ENCODE measurements at places on chromosomes 11 and 22. TPM values are rescaled to one million over a fixed set of nuclear protein-coding genes. Genes with fewer than 3 reads are reported as not detected.
A peak's percentile ranks its signal among the peaks of the same experiment; 100 is the strongest.

GRCh38 chr11:71115770-71116692 lies 136.3 kb downstream of the SHANK2 start:
- peaks cover 12% of the 10 kb centered on the region for H3K27me3 ChIP-seq
- H3K27ac ChIP-seq: no peak overlapping the region
- no peaks in the 10 kb centered on the region for H3K4me1 ChIP-seq
- H3K36me3 ChIP-seq: no peaks in the 10 kb centered on the region
- DNase-seq: peak; percentile 63

- H3K27ac ChIP-seq: no peak overlapping the region
- no peaks in the 10 kb centered on the region for H3K4me1 ChIP-seq
- no peak overlapping the region for H3K4me3 ChIP-seq
- no peaks in the 10 kb centered on the region for H3K27me3 ChIP-seq
These were observed 1.7 kb downstream of the BAIAP2L2 start for GRCh38 chr22:38108561-38109319.

GRCh38 chr11:120599816-120600420 lies 88.4 kb downstream of the GRIK4 start:
- H3K36me3 ChIP-seq: no peaks in the 10 kb centered on the region
- no peak for DNase-seq
- H3K4me1 ChIP-seq: no peaks in the 10 kb centered on the region
- no peak overlapping the region for H3K27ac ChIP-seq

CD3D gene
- 3.3 TPM for total RNA-seq

GP1BB gene
- 3.6 TPM for total RNA-seq

CCDC179 gene
- total RNA-seq: not detected

GRCh38 chr11:1548221-1549070 lies 23.6 kb downstream of the DUSP8 start:
- H3K4me3 ChIP-seq: peak overlapping the region; percentile 18
- DNase-seq: no peak
- no peaks in the 10 kb centered on the region for H3K36me3 ChIP-seq

GRCh38 chr11:125394296-125394695 lies 101.8 kb downstream of the FEZ1 start:
- no peaks in the 10 kb centered on the region for H3K4me1 ChIP-seq
- no peaks in the 10 kb centered on the region for H3K36me3 ChIP-seq
- H3K27ac ChIP-seq: no peak overlapping the region
- DNase-seq: no peak

- no peaks in the 10 kb centered on the region for H3K27me3 ChIP-seq
- H3K4me3 ChIP-seq: no peak overlapping the region
- DNase-seq: no peak
- no peak overlapping the region for H3K27ac ChIP-seq
- H3K4me1 ChIP-seq: no peaks in the 10 kb centered on the region
- H3K36me3 ChIP-seq: no peaks in the 10 kb centered on the region
These were observed 285.8 kb downstream of the SOX6 start for GRCh38 chr11:16070573-16070972.

LRRC74B gene
- total RNA-seq: not detected

- H3K4me1 ChIP-seq: no peaks in the 10 kb centered on the region
- no peaks in the 10 kb centered on the region for H3K27me3 ChIP-seq
- no peak overlapping the region for H3K4me3 ChIP-seq
- no peak for DNase-seq
- no peaks in the 10 kb centered on the region for H3K36me3 ChIP-seq
These were observed 1018.3 kb downstream of the DLG2 start for GRCh38 chr11:84608837-84609196.

GRCh38 chr11:47595029-47595428 lies 818 bp upstream of the C1QTNF4 start:
- no peak overlapping the region for H3K27ac ChIP-seq
- H3K4me3 ChIP-seq: no peak overlapping the region
- no peak for DNase-seq

DNA sequence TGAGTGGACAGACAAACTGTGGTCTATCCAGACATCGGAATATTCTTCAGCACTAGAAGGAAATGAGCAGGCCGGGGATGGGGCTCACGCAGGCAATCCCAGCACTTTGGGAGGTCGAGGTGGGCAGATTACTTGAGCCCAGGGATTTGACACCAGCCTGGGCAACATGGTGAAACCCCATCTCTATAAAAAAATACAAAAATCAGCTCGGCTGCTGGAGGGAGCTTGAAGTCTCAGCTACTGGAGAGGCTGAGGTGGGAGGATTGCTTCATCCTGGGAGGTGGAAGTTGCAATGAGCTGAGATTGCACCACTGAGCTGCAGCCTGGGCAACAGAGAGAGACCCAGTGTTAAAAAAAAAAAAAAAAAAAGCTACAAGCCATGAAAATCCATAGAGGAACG lies 8.0 kb upstream of the CTSD start:
- H3K36me3 ChIP-seq: no peaks in the 10 kb centered on the region
- peak overlapping the region; percentile 13 for H3K4me3 ChIP-seq
- H3K27ac ChIP-seq: peak overlapping the region; percentile 93
- H3K27me3 ChIP-seq: no peaks in the 10 kb centered on the region

DNA sequence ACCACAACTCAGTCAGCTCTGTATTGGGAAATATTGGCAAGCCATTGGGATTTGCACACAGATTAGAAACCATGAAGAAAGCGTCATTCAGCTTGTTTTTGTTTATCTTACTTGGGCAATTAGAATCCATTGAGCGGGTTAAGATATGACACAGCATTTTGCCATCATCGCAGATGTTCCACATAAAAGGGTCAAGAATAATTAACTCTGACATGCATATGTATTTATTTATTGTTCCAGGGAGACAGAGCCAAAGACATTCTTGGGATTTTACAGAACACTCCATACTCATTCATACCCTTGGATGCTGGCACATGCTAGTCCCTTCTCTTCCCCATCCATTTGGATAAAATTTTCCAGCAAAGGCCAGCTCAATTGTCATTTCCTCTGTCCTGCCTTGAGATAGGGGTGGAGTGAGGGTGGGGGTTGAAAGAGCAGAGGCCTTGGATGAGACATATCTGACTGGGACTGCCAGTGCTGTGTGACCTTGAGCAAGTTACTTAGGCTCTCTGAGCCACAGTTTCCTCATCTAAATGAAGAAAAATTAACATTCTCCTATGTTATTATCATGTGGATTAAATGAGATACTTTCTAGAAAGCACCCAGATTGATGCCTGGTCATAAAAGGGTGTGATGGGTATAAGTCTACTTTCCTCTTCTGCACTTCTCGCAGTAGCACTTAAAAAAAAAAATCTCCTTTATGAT lies 179.7 kb downstream of the RRAS2 start:
- H3K27me3 ChIP-seq: no peaks in the 10 kb centered on the region
- H3K4me3 ChIP-seq: no peak overlapping the region
- DNase-seq: no peak
- H3K4me1 ChIP-seq: peaks cover 8% of the 10 kb centered on the region
- H3K27ac ChIP-seq: no peak overlapping the region
- no peaks in the 10 kb centered on the region for H3K36me3 ChIP-seq

GRCh38 chr22:20022231-20022977 lies 1.5 kb downstream of the TANGO2 start:
- no peaks in the 10 kb centered on the region for H3K27me3 ChIP-seq
- peak; percentile 51 for DNase-seq
- peak overlapping the region; percentile 80 for H3K27ac ChIP-seq
- H3K4me1 ChIP-seq: peaks cover 12% of the 10 kb centered on the region
- H3K36me3 ChIP-seq: peaks cover 4% of the 10 kb centered on the region

CSKMT gene
- 21.8 TPM for total RNA-seq

DNA sequence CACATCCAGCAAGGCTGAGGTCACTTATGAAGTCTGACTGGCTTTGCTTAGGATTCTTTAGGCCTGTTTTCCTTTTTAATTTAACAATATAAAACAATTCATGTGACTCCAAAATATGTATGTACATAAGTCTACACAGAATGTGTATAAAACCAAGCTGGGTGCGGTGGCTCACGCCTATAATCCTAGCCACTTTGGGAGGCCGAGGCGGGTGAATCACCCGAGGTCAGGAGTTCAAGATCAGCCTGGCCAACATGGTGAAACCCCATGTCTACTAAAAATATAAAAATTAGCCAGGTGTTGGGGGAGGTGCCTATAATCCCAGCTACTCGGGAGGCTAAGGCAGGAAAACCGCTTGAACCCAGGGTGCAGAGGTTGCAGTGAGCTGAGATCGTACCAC lies 83.1 kb downstream of the SHANK2 start:
- no peak overlapping the region for H3K27ac ChIP-seq
- no peak overlapping the region for H3K4me3 ChIP-seq
- H3K27me3 ChIP-seq: no peaks in the 10 kb centered on the region
- no peak for DNase-seq
- no peaks in the 10 kb centered on the region for H3K4me1 ChIP-seq

GRCh38 chr11:1781593-1781975 lies 17.9 kb upstream of the CTSD start:
- DNase-seq: no peak
- H3K4me3 ChIP-seq: no peak overlapping the region
- H3K27me3 ChIP-seq: peaks cover 12% of the 10 kb centered on the region
- no peaks in the 10 kb centered on the region for H3K4me1 ChIP-seq
- H3K36me3 ChIP-seq: no peaks in the 10 kb centered on the region

GRCh38 chr11:115895594-115895993 lies 391.4 kb upstream of the CADM1 start:
- no peaks in the 10 kb centered on the region for H3K27me3 ChIP-seq
- no peak overlapping the region for H3K4me3 ChIP-seq
- no peaks in the 10 kb centered on the region for H3K4me1 ChIP-seq
- no peak for DNase-seq
- H3K27ac ChIP-seq: no peak overlapping the region

DNA sequence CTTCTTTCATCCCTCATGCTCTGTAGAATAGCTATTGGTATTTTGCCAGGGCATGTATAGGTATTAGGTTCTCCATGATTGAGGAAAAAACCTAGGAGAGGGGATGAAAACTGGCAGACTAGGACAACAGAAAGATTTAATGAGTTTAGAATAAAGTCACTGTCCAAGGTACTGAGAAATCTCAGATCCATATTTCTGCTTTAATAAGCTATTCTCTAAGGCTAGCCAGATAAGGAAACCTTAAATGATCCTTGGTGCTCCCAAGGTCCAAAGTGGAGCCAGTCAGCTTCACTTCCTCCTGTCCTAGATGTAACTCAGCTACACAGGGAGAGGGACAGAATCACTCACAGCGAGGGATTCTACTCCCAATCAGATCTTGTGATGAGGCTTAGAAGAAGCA lies 13.7 kb upstream of the CSNK2A3 start:
- no peak for DNase-seq
- no peak overlapping the region for H3K27ac ChIP-seq
- no peak overlapping the region for H3K4me3 ChIP-seq

TRIM29 gene
- total RNA-seq: 2.3 TPM

RAB3IL1 gene
- 13.3 TPM for total RNA-seq

- H3K4me3 ChIP-seq: peak overlapping the region; percentile 87
- no peaks in the 10 kb centered on the region for H3K27me3 ChIP-seq
- H3K4me1 ChIP-seq: peaks cover 51% of the 10 kb centered on the region
- H3K36me3 ChIP-seq: peaks cover 5% of the 10 kb centered on the region
These were observed 499 bp downstream of the ATL3 start for GRCh38 chr11:63670433-63671321.

Data from left lung (tissue), 14 donors.